Fibroblast of villous mesenchyme (primary cell): ENCODE measurements at places on chromosomes 3 and 15. TPM values are rescaled to one million over a fixed set of nuclear protein-coding genes. Genes with fewer than 3 reads are reported as not detected.

The MEX3B gene
- 3.9 and 6.4 TPM in 2 replicates for total RNA-seq

DNA sequence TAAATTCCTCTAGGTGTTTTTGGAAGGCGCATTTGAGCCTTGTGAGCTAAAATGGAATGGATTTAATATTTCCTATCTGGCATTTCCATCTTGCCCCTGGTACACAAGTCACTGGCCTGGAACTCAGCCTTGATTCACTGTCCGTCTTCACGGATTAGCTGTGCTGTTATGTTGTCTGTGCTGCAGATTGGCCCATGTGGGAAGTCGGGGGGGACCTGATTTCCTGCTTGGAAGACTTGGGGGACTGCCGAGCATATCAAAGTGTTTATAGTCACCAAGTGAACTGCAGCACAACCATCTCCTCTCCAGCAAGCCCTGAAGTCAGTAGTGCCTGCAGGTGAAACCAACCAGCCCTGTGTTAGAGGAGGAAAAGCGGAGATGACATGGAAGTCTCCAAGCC, 12.2 kb downstream of the GHRL start:
- DNase-seq = no peak

- DNase-seq = no peak
These were observed 340.3 kb upstream of the ZNF385D start for GRCh38 chr3:22091329-22091728.

DNA sequence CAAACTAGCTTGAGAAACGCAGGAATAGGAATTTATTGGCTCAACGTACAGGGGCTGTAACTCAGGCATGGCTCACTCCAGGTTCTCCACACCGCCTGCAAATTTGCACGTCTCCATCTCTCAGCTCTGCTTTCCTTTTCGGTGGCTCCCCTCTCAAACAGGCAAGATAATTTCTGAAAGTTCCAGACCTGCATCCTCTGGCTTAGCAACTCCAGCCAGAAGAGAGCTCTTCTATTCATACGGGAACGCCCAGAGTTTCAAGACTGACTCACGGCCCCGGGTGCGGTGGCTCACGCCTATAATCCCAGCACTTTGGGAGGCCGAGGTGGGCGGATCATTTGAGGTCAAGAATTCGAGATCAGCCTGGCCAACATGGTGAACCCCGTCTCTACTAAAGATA, 139.7 kb upstream of the BNIP2 start:
- no peak for DNase-seq

DNA sequence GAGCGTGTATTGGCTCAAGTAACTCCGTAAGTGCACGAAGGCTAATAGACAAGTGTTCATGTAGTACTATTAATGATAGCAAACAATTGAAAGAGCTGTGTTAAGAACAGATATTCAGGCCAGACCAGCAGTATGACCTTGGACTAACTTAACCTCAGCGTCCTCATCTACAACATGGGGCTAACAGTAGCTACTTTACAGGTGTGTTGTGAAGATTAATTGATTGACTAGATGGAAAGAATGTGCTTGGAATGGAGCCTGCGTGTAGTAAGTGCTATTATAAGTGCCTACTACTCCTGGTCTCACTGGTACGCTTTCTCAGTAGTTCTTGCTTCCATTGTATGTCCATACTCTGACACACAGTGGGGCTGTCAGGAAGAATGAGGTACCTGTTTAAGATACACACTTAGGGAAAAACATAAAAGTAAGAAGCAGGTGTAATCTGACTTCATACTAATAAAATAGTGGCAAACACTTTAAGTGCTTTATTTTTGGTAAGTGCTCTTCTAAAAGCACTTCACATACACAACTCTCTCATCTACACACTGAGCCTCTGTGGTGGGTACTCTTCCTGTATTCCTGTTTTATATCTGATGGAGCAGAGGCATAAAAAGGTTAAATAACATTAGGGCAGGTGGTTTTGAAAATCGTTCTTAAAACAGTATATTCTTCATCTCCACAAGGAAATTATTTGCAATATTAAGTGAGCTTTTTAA, 24.3 kb upstream of the FBXL22 start:
- no peak for DNase-seq
